Ecto neural progenitor cell (in vitro differentiated cells): ENCODE measurements at places on chromosomes 13 and 19.
A peak's percentile ranks its signal among the peaks of the same experiment; 100 is the strongest.

GRCh38 chr19:7397687-7398086 lies 49.0 kb downstream of the ARHGEF18 start:
- no peak for DNase-seq

DNA sequence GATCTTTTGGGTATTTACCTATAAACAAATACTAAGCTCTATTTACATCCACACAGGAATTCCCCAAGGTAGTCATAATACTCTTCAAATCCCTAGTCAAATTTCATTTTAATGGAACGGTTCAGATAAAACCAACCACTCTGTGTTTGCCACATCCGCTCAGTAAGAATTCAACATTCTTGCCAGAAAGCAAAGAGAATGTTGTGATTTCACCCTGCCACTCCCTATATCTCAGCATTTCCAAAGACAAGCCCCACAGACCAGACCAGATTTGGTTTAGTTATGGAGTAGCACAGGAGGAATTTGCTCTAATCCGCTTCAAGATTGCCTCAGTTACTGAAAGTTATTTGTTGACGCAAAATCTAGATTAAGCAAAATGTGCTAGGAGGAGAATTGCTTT lies 105.6 kb upstream of the SERP2 start:
- DNase-seq, result no peak

DNA sequence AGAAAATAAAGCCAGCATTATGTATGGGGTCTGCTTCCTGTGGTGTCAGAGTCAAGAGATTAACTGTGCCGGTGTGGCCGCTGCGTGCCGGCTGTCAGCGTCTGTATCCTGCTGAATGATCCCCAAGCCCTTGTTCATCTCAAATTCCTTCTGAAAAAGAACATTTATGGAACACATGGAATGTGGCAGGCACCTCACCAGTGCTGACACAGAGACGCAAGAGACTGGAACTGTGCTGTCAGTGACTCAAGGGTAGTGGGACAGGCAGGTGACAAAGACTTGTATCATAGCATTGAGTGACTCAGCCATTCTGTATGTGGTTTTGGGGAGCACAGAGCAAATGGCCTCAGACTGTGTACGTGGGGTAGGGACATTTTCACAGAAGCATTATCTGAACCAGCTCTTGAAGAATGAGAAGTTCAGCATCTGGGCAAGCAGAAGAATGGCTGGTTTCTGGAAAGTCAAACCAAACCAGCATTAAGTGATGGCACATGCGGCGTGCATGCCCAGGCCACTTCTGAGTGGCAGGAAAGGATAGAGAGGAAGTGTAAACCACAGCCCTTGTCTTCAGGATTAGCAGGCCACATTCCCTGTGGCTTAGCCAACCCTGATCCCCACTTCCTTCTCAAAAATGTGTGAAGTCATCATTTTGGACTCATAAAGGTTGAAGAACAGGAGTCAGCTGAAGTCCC lies 54.0 kb upstream of the IRS2 start:
- peak; percentile 60 for DNase-seq

- DNase-seq, result no peak
Observed at GRCh38 chr19:28882818-28883217, 330.1 kb downstream of the UQCRFS1 start.

DNA sequence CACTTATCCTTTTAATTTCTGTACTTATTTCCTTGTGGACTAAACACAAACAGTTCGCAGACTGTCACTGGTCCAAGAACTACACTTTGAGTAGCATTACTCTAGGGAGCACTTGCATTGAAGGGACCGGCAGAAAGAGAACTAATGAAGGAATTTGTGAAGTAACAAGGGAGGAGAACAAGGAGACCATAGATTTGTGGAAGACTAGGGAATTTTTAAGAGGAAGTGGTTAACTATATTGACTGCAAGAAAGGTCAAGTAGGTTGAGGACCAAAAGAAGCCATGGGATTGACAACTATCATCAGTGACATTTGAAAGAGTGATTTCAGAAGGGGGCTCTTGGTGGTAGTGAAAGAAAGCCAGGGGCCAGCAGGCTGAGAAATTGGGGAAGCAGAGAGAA lies 4.0 kb upstream of the RB1 start:
- DNase-seq, result no peak

GRCh38 chr19:58388175-58388526 lies 1.1 kb downstream of the RPS5 start:
- DNase-seq, result no peak

- no peak for DNase-seq
Observed at GRCh38 chr13:84207509-84207908, 325.2 kb upstream of the SLITRK1 start.

DNA sequence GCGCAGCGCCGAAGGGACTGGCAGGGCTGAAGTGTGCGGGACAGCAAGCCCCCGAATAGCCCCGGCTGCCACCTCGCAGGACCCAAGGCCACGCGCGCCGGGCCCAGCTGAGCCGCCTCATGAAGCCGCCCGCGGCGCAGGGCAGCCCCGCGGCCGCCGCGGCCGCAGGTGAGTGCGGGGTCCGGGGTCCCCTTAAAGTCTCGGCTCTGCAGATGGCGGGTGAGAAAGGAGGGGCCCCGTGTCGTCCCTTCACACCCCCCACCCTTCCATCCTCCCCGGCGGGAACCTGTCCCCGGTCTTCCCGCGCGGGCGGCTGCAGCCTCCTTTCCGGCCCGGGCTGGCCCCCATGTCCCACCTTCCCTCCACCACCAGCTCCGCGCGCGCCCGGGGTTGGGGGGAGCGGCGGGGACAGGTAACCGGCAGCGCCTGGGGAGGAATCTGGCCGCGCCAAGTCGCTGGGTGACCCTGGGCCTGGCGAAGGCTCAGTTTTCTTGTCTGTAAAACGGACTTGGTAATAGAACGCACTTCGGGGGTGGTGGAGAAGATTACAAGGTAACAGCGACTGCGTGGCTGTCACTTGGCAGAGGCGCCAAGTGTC lies 338 bp downstream of the RGCC start:
- peak; percentile 58 for DNase-seq

- peak; percentile 93 for DNase-seq
Observed at GRCh38 chr19:52922841-52923777, at the start of gene ZNF888. TSS of gene ZNF888 (minus strand) at chr19:52923428. CDS start at chr19:52917873, 5,555 bp downstream.

DNA sequence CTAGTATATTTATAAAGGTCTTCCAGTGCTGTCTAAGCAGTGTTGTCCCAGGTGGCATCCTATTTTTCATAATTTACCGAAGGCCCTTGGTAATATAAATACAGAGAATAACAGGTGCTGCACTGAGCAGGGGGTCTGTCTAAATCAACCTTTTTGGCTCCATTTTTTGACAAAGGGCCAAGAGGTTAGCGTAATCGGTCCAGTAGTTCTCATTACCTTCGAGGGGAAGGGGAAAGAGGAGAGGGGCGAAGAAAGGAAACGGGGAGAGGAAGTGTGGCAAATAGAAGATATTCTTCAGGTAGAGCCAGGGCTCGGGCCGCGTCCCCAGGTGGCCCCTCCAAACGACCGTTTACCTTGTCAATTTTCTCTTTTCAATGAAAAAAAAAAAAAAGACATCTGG lies 749 bp upstream of the PAN3 start:
- no peak for DNase-seq

- no peak for DNase-seq
Observed at GRCh38 chr13:35917942-35918645, 213.1 kb downstream of the DCLK1 start.

DNA sequence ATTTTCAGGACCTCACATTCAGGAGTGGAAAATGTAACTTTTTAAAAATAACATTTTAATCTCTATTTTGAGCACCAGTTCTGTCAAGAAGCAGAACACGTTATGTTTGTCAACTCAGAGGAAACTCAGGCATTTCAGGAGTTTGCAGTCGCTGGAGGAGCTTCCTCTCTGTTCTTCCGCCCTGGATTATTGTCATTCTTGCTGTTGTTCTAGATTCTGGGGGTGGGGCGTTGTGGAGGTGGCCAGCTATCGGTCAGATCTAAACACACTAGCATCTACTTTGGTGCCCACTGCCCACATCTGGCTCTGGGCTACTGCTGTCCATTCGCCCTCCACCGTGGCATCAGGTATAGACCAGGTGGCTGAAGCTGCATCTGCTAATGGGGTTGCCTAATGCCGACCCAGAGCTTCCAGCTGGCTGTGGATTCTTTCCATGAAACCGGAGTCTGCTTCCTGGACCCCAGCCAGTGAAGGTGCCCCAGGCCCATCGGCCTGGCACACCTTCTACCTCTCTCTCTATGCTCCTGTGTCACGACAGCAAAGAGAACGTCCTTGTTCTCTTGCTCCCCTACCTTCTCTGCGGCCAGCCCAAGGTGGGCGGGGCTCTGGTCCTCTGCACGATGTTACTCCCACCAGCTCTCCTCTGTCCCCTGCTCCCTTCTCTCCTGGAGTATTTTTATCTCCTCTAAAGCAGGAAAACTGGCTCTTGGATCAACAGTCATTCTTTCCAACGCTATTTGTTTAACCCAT lies 36.7 kb upstream of the DGKH start:
- no peak for DNase-seq

- no peak for DNase-seq
Observed at GRCh38 chr19:7856109-7856591, 18.0 kb downstream of the PRR36 start.
